H9 (cell line): ENCODE measurements at places on chromosomes 5 and 9.
A peak's percentile ranks its signal among the peaks of the same experiment; 100 is the strongest.

GRCh38 chr9:82170866-82171265 is 182.3 kb downstream of the SPATA31D1 start:
- no peak for DNase-seq

GRCh38 chr5:177491429-177491945 is 5.9 kb downstream of the PDLIM7 start:
- peak; percentile 92 for DNase-seq

DNA sequence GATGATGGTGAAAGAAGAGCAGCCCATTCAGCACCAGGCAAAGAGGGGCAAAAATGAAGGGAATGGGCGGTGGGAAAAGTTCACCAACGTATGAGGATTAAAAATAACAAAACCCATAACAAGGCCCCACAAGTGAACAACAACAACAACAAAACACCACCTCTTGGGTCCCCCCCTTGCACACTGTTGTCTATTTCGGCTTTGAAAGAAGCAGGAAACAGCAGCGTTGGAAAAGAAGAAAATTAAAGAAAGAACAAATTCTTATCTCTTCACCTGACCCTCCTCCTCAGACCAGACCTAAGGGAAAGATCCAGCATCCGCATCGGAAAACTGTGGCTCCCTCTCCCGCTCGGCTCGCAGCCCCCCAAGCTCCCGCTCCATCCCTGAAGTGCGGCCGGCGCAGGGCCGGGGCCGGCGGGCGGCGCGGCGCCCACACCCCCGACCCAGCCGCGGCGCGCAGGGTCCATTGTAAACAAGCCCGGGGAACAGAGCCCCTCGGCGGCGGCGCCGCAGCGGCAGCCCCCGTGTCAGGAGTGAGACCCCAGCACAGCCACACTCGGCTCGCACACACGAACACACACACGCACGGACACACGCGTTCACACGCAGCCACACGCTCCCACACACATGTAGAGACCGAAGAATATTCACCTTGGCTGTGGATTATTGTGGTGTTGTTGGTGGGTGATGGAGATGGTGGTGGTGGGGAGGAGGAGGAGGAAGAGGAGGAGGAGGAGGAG is 535 bp downstream of the RFX3 start:
- DNase-seq = no peak

DNA sequence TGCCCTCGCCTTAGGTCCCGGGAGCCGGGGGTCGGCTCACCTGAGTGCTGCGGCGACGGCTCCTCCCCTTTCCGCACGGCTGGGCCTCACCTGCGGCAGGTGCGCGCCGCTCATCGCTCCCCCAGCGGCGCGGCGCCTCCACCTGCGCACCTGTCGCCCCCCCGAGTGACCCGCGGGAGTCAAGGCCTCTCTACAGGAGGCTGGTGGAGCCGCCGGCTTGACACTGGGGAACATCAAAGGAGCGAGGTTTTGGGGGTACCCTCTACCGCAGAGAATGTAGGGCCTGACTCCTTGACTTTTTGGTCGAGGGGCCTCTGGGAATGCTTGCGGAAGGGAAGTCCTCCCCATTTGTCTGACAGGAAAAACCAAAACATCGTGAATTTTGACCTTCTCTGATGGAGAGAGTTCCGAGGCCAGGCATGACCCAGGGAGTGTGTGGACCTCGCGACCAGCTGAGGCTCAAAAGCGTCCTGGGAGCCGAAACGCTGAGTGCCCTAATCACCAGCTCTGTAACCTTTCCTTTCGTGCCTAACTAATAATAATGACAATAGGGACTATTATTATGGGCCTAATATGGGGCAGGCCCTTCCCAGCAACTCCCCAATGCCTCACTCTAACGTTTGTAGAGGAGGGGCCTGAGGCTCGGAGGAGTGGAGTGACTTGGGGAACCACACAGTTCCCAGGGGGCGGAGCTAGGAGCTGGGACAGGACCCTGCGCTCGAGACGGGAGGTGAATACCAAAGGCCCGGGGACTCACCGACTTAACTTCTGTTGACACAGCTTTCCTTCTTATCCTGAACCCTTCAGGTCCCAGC is 714 bp upstream of the IER5L start:
- peak; percentile 99 for DNase-seq

- peak; percentile 44 for DNase-seq
These were observed 57.3 kb downstream of the S1PR3 start for GRCh38 chr9:89048616-89049015.

DNA sequence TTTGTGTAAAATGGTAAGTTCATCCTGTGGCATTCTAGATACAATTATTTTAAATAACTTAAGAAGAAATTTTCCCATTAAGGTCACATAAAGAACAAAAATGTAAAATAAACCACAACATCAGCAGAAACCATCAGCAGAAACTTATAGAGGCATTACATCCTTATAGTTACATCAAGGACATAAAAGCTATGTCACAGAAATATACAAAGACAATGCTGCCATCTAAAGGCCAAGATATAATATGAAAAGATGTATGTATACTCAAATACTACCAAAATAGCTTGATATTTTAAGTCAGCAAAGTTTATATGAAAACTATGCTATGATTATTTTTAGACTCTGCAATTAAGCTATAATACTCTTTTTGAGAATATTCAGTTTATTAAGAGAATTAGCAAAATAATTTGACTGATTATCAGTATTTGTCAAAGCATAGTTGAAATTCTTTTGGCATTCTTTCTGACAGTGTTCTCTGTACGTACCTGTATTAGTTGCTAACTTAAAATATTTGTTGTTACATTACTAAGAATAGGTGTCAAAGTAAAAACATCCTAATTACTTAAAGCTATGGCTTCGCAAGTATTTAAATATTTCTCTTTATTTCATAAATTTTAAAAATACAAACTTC is 36.2 kb downstream of the FBXL17 start:
- DNase-seq = no peak

- DNase-seq = no peak
These were observed 15.0 kb upstream of the DAB2IP start for GRCh38 chr9:121636341-121636865.

GRCh38 chr9:111502506-111502905 is 18.3 kb upstream of the ECPAS start:
- DNase-seq = no peak

GRCh38 chr9:77563174-77563573 is 84.9 kb downstream of the GNA14 start:
- no peak for DNase-seq

DNA sequence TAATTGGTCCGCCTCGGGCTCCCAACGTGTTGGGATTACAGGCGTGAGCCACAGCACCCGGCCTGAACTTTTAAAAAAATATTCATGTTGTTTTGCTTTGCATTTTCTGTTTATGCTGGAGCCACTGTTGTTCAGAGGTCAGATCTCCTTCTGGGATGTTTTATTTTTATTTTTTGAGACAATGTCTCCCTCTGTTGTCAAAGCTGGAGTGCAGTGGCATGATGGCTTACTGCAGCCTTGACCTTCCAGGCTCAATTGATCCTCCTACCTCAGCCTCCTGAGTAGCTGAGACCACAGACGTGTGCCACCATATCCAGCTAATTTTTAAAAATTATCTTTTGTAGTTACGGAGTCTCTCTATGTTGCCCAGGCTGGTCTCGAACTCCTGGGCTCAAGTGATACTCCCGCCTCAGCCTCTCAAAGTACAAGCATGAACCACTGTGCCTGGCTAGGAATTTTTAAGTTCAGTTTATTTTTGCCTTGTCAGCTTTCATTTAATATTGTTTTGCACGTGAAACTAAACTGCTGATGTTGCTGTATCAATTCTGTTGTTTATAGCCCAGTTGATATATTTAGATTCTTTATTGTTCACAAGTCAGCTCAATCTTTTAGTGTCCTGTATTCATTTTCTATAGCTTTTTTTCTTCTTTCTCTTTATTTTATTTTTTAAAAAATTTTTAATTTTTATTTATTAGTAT is 13.7 kb downstream of the TMEFF1 start:
- no peak for DNase-seq

- no peak for DNase-seq
These were observed 689.7 kb upstream of the MEF2C start for GRCh38 chr5:89572696-89573095.

DNA sequence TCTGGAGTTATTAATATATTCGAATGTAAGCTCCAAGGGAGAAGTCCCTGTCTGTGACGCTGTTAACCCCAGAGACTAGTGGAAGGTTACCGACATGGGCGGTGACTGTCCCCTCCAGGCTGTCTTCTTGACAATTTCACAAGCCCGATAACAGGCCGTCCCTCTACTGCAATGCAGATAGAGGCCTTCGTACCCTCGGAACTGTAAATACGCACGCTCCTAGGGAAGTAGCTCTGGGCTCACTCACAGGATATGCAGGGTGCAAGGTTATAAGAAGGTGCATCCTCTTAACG is 680 bp upstream of the RFK start:
- DNase-seq = peak; percentile 69

DNA sequence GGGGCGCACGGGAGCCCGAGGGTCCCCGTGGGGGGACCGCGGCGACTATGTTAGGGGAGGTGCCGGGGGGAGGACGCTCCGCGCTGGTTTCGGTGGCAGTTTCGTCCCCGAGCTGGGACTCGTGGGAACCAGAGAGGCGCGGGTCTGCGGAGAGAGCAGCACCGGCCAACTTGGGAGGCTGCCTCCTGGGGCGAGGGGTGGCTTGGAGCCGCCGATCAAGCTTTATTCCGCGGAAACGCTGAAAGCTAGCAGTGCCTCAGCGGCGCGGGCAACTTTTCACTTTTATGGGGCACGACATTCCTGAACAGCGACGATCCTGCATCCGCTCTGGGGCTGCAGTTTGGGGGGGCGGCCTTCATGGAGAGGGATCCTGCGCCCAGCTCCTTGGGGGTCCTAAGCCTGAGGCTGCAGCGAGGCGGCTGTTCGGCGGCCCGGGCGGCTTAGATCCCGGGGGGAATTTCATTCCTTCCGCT is 369 bp downstream of the OCLN start:
- no peak for DNase-seq

DNA sequence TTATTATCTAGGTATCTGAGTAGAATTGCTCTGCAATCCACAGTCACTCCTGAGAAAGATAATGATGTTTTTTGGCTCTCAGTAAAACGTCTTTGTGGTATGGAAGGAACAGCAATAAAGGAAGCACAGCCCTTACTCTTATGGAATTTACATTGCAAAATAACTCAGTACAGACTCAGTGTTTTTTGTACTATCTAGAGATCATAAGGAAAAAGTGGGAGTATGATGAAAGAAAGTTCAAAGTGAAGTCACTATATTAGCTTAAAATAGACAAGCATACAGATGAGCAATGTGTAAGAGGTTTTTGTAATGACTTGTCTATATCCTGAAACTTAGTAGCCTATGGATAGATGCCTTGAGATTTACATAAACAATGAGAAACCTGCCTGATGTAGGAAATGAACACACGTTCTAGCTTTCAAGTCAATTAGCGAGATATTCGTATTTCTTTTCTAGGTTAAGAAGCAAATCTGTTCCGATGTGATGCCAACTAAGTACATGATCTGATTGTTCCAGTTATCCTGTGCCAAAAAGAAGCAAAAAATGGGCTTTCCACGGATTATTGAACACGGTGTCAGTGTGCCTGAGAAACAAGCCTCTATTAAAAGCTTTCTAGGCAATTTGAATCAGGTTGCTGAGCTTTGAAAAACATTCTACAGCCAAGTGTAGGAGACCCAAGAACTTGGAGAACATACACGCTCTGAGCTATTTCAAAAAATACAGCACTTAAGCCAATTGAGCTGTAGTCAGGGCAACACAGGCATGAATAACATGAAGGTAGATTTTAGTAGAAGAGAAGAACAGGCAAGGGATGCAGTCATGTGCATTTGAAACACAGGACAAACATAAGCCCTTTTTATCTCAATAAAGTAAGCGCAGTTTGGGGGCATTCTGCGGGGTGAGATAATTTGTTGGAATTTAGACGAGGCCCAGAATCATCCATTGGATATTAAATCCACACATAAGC is 86.3 kb upstream of the TAF11L2 start:
- no peak for DNase-seq

DNA sequence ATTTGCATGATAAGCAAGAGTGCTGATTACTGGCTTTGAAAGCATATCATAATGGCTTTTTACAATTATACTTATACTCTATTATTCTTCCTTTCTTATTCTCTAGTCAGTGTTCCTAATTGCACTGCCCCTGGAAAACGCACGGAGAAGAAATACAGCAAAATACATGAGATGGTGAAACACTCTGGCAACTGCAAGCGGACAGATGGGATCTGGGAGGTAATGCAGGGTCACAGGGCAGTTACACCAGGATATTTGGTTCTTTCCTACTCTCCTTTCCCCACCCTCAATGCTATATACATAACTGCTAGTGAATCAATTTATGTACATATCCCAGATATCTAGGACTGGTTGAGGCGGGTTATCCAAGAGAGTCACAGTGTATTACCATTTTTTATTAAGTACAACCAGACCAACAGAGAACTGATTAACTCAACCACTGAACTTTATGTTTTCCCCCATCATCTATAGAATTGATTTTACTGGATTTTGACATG is 423.7 kb downstream of the ZSWIM6 start:
- DNase-seq = no peak

DNA sequence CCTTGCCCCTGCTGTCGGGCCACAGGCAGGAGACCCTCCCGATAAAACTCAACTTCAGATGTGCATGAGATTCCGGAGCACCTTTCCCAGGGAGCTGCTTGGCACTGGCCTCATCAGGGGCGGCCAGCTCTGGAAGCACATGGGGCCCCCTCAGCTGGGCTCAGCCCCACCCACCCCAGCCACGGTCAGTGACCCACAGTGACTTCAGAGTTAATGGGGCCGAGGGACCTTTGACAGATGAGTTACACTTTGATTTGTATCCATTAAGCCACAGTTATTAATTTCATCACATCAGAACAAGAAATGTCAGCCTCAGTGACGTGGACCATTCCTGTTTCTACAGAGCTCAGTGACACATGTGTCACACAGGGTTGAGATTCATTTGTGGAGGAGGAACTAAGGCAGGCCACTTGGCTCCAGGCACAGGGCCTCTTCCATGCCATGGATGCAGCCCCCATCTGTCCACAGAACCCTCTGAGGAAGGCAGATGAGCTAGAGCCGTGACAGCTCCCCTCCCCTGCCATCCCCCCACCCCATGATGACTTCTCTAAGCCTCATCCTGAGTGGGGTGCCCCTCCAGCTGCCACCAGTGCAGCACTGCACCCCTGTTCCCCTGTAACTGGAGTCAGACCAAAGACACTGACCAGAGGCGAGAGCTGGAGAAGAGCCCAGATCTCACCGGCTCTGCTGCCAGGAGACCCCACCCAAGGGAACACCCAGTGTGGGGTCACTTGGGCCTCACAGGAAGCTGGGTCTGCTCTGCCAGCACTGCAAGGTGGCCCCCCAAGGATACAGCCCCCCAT is 69.4 kb upstream of the ADAMTS2 start:
- DNase-seq = peak; percentile 19

DNA sequence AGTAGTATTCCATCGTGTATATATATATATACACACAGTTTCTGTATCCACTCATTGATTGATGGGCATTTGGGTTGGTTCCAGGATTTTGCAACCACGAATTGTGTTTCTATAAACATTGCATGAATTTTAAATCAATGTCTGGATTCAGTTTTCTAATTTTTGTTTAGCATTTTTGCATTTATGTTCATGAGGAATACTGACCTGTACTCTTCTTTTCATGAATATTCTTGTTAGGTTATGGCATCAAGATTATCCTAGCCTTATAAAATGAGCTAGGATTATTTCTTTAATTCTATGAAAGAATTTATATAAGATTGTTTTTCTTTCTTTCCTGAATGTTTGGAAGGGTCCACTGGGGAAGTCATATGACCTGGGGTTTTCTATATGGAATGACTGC is 35.3 kb upstream of the TMEM215 start:
- DNase-seq = no peak
